ENCODE measurements at places on chromosomes 7 and 10. TPM values are rescaled to one million over a fixed set of nuclear protein-coding genes. Genes with fewer than 3 reads are reported as not detected.
A peak's percentile ranks its signal among the peaks of the same experiment; 100 is the strongest.

GRCh38 chr7:13953368-13953767 is 36.1 kb downstream of the ETV1 start:
- no peak for DNase-seq

DNA sequence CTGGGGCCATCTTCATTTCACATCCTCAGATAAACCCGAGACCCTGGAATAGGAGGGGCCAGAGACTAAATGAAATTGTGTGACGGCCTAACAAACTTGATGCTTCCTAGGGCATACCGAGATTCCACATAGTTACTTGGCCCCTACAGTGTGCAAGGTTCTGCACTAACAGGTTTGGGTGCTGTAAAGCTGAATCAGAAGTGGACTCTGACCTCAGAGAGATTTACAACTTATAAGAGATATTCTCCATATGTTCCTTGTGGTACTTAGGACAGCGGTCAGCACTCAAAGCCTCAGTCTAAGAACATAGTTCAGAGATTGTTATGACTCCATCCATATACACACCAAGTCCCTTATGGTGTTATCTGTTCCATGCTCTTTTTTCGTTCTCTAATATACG is 55.1 kb upstream of the FHIP2A start:
- no peak for DNase-seq

DNA sequence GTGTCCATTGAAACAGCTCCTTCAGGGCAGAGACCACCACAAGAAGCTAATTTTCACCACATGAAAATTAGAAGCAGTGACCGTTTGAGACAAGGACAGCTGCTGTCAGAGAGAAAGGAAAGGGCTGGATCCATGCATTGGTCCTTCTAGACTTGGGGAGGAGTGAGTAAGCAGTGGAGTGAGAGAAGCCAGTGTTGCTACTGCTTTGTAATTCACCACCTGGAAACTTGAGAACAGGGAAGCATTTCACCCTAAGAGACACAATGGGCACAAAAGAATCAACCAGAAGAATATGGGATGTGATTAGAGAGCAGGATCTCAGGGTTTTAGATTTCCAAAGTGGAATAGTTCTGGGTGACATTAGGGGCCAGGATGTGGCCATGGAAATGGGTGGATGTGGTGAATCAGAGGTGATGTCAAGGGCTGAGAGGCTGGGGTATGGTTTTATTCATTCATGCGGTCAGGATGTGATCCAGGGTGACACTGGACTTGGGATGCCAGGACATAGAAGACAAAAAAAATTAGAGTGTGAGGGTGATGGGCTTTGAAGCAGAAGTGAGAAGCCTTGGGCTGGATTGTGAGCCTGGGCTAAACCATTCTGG is 61.6 kb downstream of the DENND11 start:
- DNase-seq: no peak

- DNase-seq: peak; percentile 17
Measured at GRCh38 chr10:48501787-48502771, 102.8 kb downstream of the ARHGAP22 start.

GRCh38 chr7:96685755-96686154 is 23.9 kb downstream of the SEM1 start:
- DNase-seq: no peak

GRCh38 chr7:103396471-103396870 is 49.0 kb downstream of the PSMC2 start:
- DNase-seq: no peak

DNA sequence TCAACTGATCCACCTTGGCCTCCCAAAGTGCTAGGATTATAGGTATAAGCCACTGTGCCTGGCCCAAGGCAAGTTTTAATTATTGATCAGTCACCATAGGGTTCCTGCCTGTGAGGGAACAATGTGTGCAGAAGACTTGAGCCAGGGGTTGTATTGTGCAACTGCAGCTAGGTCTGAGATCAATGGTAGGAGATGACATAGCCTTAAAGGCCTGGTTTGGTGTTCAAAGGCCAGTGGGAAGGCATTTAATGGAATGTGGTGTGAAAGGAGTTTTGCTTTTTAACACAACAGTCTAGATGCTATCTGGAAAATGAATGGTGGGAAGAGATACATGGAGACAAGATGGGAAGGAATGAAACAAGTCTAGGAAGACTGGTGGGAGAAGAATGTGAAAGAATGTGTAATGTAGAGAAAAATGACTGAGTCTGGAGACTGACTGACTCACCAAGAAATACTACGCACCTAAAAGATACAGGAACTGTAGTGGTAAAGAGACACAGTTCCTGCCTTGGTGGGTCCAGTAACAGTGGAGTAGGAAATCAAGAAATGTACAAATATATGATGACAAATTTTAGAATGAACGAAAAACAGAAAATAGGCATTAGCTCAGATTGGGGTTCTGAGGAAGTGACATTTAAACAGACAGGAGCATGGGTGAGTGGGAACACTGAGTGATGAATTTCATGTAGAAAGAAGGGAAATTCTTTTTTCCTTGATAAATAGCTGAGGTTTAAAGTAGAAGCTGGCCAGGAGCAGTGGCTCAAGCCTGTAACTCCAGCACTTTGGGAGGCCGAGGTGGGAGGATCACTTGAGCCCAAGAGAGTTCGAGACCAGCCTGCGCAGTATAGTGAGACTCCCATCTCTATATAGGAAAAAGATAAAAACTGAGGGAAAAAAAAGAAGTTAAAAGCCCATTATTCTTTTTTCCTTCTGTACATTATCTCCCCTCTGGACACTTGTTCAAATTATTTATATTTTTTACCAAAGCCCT is 9.4 kb downstream of the HNRNPF start:
- no peak for DNase-seq

- DNase-seq: no peak
Measured at GRCh38 chr10:94102436-94102835, 108.7 kb downstream of the PLCE1 start.

DNA sequence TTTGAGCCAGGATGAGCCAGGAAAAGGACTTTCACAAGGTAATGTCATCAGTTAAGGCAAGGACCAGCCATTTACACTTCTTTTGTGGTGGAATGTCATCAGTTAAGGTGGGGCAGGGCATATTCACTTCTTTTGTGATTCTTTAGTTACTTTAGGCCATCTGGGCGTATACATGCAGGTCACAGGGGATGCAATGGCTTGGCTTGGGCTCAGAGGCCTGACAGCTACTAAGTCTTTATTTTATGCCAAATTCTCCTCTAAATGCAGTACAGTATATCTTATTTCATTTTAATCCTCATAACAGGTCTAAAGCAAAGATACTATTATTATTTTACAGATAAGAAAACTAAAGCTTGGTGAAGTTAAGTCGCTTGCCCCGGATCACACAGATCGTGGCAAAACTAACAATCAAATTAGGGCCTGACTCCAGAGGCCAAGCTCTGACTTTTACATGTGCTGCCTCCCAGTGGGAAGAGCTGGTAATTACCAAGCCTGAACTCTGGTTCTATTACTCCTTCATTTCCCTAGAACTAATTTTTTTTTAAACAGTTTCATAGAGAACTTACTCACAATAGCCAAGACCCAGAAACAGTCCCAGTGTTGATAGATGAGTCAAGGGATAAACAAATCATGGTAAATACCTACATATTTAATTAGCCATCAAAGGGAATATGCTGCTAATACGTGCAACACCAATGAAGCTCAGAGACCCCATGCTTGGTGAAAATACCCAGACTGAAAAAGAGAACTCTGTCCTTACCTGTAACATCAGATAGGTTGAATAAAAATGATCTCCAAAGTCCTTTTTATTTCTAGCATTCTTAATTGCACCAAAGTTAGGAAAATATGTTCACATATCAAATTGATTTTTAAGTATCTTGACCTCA is 35.4 kb downstream of the C7orf25 start:
- DNase-seq: peak; percentile 72

DNA sequence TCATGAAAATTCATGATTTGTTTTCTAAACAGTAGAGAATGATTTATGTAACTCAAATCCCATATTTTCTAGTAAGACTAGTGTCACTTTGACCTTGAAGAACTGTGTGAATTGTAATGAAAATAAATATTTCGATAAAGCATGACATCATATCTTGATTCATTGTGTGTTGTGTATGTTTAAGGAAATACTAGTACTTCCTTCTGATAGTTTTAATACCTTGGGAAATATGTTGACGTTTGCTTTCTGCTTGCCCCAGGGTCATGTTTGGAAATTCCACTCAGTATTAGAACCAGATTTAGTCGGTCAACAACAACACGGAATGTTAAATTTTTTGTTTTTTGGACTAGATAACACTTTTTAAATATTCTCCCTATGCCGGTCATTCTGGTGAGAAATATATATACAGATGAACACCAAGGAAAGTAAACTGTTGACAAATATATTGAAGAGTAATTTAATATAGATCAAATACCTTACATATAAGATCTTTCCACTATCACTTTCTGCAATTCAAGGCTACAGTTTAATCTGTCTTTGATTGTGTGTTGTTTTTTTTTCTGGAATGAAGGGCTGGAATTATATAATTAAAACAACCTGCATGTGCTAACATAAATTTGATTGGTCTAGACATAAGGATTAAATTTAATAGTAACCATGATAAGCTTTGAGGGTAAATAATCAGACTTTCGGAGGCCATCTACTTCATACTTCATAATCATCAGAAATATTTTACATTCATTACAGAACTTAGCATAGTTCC is 126.2 kb downstream of the MDFIC start:
- no peak for DNase-seq

GRCh38 chr7:127629268-127629854 is 11.4 kb upstream of the PAX4 start:
- DNase-seq: peak; percentile 95

GRCh38 chr10:79316671-79317431 is 30.4 kb upstream of the PPIF start:
- no peak for DNase-seq

- DNase-seq: no peak
Measured at GRCh38 chr10:94293354-94293753, 69.4 kb downstream of the NOC3L start.

DNA sequence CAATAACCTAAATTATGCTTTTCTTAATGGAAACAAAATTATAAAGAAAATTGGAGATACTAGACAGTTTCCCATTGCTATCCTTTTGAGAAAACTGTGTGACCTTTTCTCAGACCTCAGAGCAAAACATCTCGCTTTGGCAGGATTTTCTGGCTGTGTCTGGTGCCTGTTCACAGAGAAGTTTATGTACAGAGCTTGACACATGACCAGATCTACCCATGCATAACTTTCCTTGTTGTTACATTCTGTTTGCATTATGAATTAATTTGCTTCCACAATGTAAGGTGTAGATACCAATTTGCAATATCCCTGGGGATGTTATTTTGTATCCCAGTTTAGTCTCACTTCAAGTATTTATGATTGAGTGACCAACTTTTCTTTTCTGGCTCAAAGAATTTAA is 565.0 kb downstream of the XPNPEP1 start:
- no peak for DNase-seq

DNA sequence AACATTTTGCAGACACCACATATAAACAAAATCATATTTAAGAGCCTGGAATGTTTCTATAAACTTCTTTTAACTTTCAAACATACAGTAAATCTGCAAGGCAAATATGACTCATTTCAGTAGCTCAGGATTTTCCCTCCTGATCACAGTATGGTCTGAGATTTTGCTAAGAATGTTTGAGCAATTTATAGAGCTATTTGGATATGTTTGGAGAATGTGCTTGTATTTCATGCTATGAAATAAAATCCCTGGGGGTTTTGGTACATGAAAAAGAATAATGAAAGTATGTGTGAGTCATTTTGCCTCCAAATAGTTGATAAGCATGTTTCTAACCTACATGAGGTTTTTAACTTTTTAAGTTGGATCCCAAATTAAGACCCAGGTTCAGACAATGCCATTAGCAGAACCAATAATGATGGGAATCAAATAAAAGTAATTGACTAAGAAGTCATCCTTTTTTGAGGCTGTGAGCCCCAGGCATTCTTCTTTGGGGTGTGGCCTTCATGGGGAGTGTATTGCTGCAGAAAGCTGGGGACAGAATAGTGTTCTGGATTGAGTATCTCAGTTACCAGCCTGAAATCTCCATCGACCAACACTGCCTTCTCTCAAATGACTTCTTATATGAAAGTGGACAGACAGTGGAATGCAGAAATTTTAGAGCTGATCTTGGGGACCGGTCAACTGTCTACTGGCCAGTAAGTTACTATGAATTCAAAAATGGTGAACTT is 66.1 kb upstream of the AGBL3 start:
- no peak for DNase-seq

DNA sequence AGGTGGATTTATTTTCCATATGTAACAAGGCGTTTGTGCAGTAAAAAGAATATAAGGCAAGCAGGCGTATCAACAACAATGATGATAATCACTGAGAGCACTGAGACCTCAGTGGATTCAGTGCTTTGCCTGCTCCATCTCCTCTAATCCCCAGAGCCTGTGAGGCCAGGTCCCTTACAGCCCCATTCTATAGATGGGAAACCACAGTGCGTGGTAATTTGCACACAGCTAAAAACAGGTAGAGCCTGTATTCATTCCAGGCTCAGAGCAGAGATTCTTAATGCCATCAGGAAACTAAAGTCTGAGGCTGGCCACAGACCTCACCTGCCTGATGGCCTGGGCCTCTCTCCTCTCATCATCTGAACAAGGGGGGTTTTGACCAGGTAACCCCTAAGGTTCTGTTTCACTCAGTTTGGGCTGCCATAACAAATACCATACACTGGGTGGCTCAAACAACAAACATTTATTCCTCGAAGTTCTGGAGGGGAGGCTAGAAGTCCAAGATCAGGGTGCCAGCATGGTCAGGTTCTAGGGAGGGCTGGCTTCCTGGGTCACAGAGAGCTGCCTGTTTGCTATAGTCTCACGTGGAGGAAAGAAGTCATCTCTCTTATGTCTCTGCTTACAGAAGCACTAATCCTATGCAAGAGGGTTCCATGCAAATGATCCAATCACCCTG is 10.3 kb upstream of the RASSF4 start:
- DNase-seq: peak; percentile 16

DNA sequence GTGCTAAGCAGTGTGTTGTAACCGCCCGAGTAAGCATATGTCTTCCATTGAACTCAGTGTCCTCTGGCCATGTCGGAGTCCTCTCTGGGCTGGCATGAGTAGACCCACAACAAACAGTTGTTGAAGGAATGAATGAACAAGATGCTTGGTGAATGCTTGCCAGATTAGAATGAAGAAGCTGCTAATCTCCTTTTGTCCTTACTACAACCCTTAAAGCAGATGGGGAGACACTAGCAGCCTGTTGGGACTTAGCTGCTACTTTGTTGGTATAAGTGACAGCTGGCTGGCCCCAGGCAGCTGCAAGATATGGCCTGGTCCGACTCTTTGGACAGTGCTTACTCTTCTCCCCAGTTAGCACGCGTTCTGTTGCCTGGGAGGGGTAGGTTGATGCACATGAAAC is 370.1 kb downstream of the RPS24 start:
- DNase-seq: no peak

GRCh38 chr10:74957285-74957961 is 131.0 kb downstream of the KAT6B start:
- no peak for DNase-seq

GRCh38 chr10:7583626-7584025 is 83.1 kb downstream of the ITIH5 start:
- DNase-seq: no peak

- no peak for DNase-seq
Measured at GRCh38 chr7:82173400-82174021, 270.1 kb downstream of the CACNA2D1 start.

GRCh38 chr10:30434273-30435072 is 489 bp downstream of the MAP3K8 start:
- DNase-seq: peak; percentile 72

ZNF438 gene
- 0.97 TPM for total RNA-seq

SPDYE6 gene
- not detected for total RNA-seq

WDR11 gene
- 48.7 TPM for total RNA-seq

IFIT2 gene
- 0.09 TPM for total RNA-seq

EPDR1 gene
- total RNA-seq: 5.3 TPM

WNT2 gene
- not detected for total RNA-seq
